Lower lobe of right lung (tissue), 2 donors: ENCODE measurements at places on chromosomes 1 and 21.
A peak's percentile ranks its signal among the peaks of the same experiment; 100 is the strongest.

- H3K27me3 ChIP-seq = no peaks in the 10 kb centered on the region
- DNase-seq = no peak
- H3K36me3 ChIP-seq = no peaks in the 10 kb centered on the region
Measured at GRCh38 chr1:237197470-237198425, 155.8 kb downstream of the RYR2 start.

DNA sequence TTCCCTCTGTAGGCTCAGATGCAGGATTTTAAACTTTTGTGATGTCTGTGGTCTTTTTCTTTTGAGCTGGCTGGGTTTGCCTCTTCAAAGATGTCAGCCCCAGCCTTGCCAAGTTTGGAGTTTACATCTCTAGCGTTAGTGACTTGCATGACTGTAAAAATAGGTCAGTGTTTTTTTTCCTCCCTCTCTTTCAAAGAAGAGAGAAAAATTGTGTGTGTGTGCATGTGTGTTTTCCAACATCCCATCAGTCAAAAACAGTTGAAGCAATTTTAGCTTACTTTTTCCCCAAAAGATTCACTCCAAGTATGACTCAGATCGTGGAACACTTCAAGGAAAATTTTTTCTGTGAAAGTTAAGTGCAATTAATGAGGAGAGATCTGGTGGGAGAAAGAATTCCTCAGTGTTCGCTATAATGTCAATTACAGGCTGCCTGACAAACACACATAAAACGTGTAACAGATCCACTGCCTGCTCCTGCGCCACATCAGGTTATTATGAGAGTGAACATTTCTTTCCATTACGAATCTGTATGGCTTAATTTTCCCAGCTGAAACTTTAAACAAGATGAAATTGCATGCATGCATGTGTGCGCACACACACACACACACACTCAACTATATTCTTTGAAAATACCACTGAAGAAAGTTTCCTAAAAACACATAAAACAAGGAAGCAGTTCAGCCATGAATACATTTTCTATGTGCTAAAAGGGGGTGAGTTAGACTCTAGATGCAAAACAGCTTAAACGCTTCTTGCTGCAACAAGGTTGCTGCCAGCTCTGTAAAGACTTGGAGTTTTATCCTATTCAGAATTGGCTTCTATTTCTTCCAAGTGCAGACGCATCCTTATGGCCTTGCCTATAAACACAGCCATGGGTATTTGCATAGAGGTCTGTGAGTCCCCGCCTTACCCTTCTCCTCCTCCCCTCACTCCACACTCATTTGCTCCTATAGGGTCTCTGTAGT, 55.5 kb downstream of the TLR5 start:
- H3K4me3 ChIP-seq = no peak overlapping the region
- DNase-seq = no peak
- H3K27me3 ChIP-seq = no peaks in the 10 kb centered on the region
- no peaks in the 10 kb centered on the region for H3K4me1 ChIP-seq

GRCh38 chr1:88035578-88035977, 648.5 kb upstream of the PKN2 start:
- H3K36me3 ChIP-seq = no peaks in the 10 kb centered on the region
- no peak overlapping the region for H3K4me3 ChIP-seq
- H3K27ac ChIP-seq = no peak overlapping the region
- H3K27me3 ChIP-seq = no peaks in the 10 kb centered on the region
- H3K4me1 ChIP-seq = no peaks in the 10 kb centered on the region

DNA sequence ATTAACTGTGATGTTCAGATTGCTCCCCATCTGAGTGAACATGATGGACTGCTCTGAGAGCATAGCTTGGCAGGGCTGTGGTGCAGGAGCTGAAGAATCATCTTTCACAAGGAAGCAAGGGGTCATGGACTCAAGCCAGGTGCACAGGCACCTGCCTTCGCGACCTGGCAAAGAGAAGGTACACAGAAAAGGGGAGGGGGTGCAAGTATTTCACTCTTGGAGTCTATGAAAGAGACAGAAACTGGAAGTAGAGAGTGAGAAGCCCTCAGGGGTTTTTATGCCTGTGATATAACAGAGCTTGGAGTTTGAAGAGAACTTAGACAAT, 232.6 kb upstream of the PLXNA2 start:
- H3K4me3 ChIP-seq = no peak overlapping the region
- H3K27me3 ChIP-seq = no peaks in the 10 kb centered on the region
- peaks cover 15% of the 10 kb centered on the region for H3K4me1 ChIP-seq

DNA sequence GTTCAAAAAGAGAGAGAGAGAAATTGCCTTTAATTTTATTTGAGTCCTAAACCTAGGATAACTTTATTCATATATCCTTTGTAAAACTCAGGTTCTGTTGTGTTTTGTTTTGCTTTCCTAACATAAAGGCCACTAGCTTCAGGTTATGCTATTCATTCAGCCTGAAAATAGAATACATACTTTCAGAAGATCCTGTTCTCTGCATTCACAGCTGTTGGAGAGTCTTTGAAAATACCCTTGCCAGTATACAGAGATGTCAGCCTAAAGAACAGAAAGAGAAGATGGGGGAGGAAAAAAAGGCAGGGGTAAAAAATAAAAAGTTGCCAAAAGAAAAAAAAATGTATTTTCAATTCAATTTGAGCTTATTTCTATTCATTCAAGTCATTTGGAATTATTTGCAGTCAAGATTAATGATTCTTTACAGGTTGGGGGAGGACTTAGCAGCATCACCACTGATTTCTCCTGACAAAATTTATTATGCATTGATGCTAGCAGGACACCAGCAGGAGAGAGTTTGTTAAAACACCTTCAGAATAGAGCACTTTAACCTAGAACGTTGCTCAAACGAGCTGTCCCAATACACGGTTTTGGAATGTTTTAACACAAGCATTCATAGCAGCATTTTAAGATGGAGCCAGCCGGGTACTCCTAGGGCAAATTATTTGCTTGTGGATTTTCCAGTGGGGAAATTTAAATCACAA, 318.5 kb downstream of the NTNG1 start:
- no peak for DNase-seq
- H3K27me3 ChIP-seq = peaks cover 5% of the 10 kb centered on the region
- no peaks in the 10 kb centered on the region for H3K4me1 ChIP-seq
- H3K4me3 ChIP-seq = no peak overlapping the region
- H3K27ac ChIP-seq = no peak overlapping the region

DNA sequence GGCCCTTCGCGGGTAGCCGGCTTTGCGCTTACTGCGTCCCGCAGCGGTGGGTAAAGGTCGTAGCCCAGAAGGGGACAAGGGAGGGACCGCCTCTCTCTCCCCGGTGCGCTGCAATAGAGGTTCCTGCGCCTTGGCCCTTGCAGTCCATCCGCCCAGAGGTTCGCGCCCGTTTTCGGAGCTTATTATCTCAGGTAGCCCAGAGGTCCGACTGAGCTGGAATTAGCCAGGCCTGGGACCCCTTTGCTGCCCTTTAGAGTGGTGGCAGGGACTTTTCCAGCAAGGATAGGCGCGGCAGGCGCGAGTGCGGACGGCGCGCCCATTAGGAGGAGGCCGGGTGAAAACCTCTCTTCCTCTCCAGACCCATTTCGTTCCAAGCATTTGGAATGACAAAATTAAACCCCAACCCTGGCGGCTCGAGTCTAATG, 5.0 kb downstream of the LHX4 start:
- DNase-seq = no peak
- peaks cover 53% of the 10 kb centered on the region for H3K4me1 ChIP-seq
- no peaks in the 10 kb centered on the region for H3K36me3 ChIP-seq
- no peak overlapping the region for H3K4me3 ChIP-seq
- peaks cover 100% of the 10 kb centered on the region for H3K27me3 ChIP-seq

GRCh38 chr1:226059709-226060108, 2.8 kb upstream of the H3-3A start:
- peak overlapping the region; percentile 99 for H3K27ac ChIP-seq
- peaks cover 19% of the 10 kb centered on the region for H3K4me1 ChIP-seq
- no peak for DNase-seq
- H3K27me3 ChIP-seq = no peaks in the 10 kb centered on the region

DNA sequence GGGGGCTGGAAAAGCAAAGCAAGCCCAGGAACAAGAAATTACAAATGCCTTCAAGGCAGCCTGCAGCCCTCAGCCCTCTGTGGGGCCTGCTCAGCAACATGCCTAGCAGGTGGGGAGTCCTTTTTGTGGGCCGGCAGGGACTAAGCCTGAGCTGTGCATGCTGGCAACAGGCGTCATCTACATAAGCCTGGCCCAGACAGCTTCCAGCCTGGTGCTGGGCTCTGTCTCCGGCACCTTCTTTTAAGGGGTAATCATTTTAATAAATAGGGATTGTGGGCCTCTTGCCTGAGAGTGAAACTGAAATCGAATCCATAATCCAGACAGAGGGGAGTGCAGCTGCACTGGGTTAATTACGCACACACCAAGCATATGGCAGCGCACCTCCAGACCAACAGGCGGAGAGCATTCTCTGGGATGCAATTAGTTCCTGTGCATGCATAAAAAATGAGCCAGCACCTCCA, 96.6 kb downstream of the DDX20 start:
- H3K4me1 ChIP-seq = no peaks in the 10 kb centered on the region
- H3K36me3 ChIP-seq = no peaks in the 10 kb centered on the region
- no peak overlapping the region for H3K27ac ChIP-seq
- H3K4me3 ChIP-seq = no peak overlapping the region
- H3K27me3 ChIP-seq = peaks cover 5% of the 10 kb centered on the region
- no peak for DNase-seq

DNA sequence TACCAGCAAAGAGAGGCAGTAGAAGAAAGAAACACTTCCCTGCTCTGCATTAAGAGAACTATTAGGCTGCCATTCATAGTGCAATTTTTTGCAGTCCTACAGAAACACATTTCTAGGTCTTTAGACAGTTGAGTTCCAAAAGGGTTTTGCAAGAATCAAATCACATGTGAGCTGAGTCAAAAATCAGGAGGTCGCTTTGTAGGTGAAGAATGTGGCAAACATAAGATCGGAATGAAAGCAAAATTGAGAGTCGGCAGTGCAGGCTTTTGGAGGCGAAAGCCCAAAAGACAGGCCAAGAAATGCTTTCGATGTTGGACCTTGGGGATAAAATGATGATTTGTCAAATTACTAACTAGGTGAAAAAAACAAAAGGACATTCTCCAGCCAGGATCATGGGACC, 213.5 kb upstream of the NRIP1 start:
- H3K27ac ChIP-seq = no peak overlapping the region
- DNase-seq = no peak
- no peak overlapping the region for H3K4me3 ChIP-seq
- no peaks in the 10 kb centered on the region for H3K4me1 ChIP-seq

DNA sequence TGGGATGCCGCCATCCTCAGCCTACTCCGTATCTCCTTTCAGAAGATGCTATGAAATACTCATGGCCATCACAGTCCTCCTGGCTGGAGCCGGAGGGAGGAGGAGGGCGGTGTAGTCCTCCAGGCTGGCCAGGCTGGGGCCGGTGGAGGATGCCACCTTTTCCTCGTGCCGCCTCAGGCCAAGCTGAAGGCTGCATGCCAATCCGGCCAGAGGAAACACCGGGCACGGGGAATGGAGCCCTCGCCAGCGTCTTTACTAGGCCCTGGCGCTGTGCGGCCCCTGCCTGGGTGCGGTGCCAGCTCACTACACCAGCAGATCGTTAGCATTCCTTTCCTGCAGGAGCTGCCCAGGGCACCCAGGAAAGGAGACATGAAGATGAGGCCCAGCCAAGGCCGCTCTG, 70.1 kb downstream of the CASZ1 start:
- no peaks in the 10 kb centered on the region for H3K27me3 ChIP-seq
- DNase-seq = peak; percentile 80
- H3K36me3 ChIP-seq = no peaks in the 10 kb centered on the region
- peak overlapping the region; percentile 90 for H3K27ac ChIP-seq
- peaks cover 39% of the 10 kb centered on the region for H3K4me1 ChIP-seq

DNA sequence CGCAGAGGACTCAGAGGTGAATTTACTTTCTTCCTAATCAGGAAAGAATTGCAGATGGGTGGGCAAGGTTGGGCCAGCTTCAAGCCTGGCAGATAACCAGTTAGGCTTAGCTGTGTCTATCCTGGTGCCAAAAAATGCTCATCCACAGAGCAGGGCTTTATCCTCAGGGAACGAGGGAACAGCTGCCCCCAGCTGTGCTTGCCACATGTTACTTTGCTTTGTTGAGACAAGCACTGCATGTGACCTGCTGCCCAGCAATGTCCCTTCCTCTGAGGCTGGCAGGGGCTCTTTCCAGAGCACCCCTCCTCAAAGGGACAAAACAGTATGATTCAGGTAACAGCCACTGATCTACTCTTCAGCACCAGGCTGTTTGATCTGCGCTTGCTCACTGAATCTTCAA, 505.1 kb upstream of the USP24 start:
- H3K4me1 ChIP-seq = peaks cover 18% of the 10 kb centered on the region
- H3K27me3 ChIP-seq = no peaks in the 10 kb centered on the region
- H3K36me3 ChIP-seq = no peaks in the 10 kb centered on the region

GRCh38 chr1:34850382-34850781, 9.2 kb downstream of the SMIM12 start:
- no peaks in the 10 kb centered on the region for H3K27me3 ChIP-seq
- H3K27ac ChIP-seq = no peak overlapping the region
- no peak for DNase-seq
- H3K36me3 ChIP-seq = peaks cover 52% of the 10 kb centered on the region
